ENCODE measurements at places on chromosomes 12 and 14.
A peak's percentile ranks its signal among the peaks of the same experiment; 100 is the strongest.

DNA sequence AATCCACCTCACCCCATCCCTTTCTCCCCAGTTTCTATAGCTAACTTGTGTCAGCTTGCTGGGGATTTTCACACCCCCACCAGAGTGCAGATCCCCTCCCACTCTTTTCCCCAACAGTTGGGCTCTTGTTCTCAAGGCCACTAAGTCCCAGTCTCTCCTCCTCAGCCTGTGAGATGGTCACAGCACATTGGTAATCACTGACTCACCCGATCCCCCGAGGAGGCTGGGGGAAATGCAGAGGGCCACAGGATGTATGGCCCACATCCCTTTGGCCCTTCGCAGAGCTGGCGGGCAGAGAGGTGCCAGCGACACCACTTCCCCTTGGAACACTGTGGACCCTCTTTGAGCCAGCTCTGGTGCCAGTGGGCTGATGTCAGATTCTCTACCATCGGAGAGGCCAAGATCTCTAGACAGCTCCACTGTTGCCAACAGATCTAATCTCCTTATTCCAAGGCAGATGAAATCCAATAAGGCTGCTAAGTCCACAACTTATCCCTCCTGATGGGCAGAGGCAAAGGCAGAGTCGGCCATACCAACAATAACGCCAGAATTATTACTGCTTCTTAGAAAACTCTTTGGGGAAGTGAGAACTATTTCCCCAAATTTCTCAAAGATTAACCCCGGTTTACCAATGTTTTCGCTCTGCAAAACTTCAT, 1.6 kb downstream of the FMNL3 start:
- no peak for DNase-seq

GRCh38 chr12:131547555-131547954, 163.3 kb upstream of the SFSWAP start:
- no peak for DNase-seq

DNA sequence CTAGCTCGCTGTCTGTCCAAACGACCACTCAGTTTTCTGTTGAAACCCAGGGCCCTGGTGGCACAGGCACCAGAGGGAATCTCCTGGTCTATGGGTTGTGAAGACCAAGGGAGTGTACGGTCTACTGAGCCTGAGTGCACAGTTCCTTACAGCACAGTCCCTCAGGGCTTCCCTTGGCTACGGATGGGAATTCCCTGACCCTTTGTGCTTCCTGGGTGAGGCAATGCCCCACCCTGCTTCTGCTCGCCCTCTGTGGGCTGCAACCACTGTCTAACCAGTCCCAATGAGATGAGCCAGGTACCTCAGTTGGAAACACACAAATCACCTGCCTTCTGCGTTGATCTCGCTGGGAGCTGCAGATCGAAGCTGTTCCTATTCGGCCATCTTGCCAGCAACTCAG, 22.6 kb downstream of the GPHN start:
- no peak for DNase-seq

GRCh38 chr12:25151476-25151875, 43.5 kb downstream of the DNAI7 start:
- DNase-seq = no peak

DNA sequence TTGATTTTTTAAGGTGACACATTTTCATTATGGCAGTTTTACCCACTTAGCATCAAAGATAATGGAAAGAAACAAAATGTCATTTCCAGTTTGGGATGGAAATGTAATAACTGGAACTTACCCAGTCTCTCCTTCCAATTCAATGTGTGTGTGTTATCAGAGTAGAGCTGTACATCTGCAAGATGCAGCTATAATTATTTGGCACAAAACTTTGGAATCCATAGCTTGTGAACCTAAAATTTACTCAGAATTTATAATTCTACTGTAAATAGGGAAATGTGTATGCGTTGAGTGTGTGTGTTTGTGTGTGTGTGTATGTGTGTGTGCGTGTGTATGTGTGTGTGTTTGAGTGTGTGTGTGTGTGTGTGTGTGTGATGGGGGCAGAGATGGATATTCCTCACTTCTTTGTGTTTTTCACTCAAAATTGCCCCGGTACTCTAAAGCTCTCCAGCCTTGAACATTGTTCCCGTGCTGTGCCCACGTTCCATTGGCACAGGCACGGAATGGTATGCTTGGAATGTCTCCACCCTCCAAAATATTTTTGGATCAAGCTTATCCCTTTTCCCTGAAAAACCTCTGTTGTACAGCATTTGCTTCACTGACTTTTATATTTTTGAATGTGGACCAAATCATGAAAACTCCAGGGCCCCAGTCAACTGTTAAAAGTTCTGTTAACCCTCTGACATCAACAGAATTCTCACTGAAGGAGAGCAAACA, 150.2 kb upstream of the BMP4 start:
- no peak for DNase-seq

DNA sequence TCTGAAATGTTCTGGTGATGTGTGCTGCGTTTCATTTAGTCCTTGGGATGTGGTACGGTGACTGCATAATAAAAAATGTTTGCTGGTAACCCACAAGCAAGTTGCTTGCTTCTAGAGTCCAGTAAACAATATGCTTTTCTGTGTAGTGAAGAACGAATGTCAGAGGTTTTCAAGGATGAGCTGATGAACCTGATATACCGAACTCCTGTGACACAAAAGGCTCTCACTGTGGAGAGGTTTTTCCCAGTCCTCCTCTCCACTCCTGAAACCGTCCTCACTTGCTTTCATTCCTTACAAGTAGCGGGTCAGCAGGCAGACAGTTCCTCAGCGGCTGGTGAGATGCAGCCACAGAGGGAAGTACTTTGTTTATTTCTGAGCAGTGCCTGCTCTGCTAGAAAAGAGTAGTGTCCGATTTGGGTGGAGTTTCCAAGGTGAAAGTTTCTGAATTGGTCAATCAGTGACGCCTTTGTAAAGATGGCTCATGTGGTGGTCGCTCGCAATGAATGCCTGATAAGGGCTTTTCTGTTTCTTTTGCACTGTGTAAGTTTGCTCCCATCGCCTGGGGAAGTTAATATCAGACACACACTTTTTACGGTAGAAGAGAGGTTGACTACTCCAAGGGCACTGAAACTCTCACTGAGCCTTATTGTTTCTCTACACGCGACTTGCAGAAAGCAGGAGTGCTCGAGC, 3.0 kb downstream of the ETV6 start:
- peak; percentile 3 for DNase-seq

GRCh38 chr12:85280165-85280983, at the start of gene ALX1:
Gene ALX1, plus strand, starts transcription at chr12:85280220. Its CDS starts 42 bp downstream, at chr12:85280262.
- DNase-seq = no peak

DNA sequence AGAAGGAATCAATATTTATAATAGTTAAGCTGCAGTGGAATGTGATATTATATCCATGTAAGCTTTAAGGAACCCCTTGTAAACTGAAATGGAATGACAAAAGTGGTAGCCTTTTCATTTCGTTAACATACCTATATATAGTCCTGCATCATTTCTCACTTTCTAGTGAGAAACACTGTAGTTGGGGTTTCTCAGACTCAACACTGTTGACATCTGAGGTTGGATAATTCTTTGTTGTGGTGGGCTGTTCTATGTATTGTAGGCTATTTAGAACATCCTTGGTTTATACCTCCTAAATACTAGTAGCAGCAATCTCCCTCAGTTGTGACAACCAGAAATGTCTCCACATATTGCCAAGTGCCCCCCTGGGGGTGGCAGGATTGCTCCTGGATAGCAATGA, 79.1 kb downstream of the RAD52 start:
- no peak for DNase-seq

DNA sequence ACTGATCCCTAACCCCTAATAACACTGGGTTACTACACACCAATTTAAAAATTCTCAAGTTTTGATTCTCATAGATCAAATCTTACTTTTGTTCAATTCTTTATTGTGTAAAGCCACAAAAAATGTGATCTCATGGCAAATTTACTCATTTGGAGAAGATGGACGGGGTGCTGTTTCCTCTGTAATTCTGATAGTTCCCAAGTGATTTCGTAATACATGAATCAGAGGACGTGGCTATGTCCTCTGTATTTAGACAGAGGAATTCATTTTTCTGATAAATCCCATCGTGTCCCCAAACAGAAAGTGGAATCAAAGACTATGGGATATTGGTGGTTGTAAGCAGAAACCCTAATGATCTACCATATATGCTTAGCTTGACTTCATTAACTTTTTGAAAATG, 76.6 kb upstream of the GNG2 start:
- DNase-seq = no peak

DNA sequence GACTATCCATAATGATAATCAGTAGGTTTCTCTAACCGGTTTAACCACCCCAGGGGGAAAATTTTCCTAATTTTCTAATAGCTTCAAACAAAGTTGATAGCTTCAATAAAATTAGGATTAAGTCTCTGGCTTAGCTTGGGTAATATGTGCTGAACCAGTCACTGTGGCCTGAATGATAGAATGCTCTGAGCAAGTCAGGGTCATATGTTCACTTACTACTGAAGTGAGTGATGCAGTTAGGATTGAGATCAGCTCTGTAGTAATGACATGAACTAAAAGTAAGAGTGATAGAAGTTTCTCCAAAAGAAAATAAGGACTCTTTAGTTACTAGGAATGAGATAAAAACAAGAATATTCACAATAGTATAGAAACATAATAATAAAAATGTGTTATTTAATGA, 32.6 kb downstream of the ETNK1 start:
- no peak for DNase-seq

- no peak for DNase-seq
Observed at GRCh38 chr14:75054421-75054820, 3.2 kb upstream of the MLH3 start.

GRCh38 chr12:71772735-71773134, 18.1 kb downstream of the RAB21 start:
- no peak for DNase-seq

- DNase-seq = no peak
Observed at GRCh38 chr14:57352396-57353170, 37.8 kb upstream of the NAA30 start.

DNA sequence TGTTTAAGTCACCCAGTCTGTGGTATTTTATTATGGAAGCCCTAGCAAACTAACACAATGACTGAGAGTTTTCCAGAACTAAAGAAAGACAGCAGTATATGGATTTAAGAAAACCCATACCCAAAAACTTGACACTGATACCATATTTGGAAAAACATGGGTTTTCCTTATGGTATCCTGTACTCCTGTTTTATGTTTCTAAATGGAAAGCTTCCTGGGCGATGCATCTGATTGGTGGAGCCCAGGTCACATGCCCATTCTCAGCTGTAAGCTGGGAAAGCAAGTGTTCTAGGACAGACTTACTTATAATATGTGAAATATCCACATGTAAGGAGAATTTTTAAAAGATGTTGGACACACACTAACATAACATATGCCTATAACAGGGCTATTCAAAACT, 4.5 kb upstream of the RNASE4 start:
- no peak for DNase-seq

GRCh38 chr12:21759737-21760136, 14.8 kb downstream of the KCNJ8 start:
- DNase-seq = no peak

DNA sequence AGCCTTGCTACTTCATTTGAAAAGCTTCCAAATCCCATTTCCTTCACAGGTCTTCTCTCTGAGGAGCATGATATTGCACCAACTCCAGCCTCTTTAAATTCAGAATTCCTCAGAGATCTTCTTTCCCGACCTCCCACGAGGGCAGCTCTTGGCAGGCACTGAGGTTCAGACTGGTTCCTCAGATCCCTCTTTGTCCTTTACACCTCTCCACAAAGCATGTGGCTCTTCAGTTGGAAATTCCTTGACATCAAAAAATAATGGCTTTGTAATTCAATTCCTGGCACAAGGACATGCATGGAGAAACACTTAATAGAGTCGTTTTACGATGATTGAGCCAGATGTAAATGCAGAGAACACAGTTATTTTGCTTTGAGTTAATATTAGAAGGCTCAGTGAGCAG, 63.2 kb upstream of the TMX1 start:
- DNase-seq = no peak

DNA sequence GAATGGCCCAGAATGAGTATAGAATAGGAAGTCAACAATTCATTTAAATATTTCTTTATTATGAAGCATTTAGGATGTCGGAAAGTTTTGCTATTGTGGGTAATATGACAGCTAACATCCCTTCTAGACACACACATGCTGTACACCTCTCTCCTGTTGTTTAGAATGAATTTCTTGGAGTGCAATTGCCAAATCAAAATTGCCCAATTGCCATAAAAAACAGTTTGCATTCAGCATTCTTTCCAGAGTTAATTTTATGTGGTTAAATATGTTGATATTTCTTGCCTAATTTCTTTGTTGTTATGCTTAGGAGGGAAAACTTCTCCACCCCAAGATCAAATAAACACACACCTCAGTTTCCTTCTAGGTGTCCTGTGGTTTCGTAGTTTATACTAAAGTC, 16.9 kb upstream of the SMCO2 start:
- DNase-seq = no peak

- DNase-seq = no peak
Observed at GRCh38 chr14:21575661-21576060, 4.2 kb downstream of the OR10G3 start.

DNA sequence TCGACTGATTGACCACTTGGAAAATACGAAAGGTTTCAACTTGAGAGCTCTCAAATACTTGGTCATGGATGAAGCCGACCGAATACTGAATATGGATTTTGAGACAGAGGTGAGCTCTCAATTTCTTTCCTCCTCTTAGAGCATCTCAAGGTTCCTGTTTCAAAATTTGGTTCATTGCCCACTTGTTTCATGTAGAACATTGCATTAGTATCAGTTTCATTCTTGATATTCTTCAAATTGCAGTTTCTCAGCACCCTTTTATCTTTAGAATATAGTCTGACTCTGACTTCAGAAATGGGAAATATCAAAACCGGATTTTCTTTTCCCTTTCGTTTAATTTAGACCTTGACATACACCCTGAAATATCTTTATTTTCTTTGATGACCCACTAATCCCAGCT, 8.8 kb downstream of the DDX47 start:
- DNase-seq = no peak

DNA sequence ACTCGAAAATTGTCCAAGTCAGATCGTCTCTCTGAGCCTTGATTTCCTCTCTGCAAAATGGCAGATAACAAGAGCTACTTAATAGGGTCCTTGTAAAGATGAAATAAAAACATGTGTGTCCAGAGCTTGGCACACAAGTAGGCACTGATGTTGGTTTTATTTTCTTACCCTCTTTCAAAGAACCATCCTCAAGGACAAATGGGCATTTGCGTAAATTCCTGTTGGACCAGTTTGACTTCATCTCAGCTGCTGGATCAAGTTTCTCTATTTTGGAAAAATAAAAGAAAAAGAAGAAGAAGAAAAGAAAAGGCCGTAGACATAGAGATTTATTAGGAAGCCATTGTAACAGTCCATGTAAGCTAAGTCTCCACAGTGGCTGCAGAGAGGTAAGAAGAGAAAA, 47.2 kb downstream of the MAP1LC3B2 start:
- no peak for DNase-seq

DNA sequence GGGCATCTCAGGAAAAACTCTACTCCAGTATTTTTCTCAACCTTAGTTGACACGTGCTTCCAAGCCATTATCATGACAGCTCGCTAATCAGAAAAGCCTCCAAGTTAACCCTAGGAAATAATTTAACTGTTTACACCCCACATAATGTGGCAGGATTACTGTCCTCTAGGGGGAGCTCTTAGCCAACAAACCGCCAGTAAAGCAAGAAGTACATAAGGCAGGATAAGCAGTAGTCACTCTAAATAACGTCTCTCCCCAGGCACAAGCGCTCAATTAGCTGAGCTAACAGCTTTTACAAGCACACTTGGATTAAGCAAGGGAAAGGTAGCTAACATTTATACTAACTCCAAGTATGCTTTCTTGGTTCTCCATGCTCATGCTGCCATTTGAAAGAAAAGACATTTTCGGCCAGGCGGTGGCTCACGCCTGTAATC, 22.8 kb downstream of the APOBEC1 start:
- DNase-seq = no peak
